ENCODE measurements at places on chromosomes 2 and 18.

DNA sequence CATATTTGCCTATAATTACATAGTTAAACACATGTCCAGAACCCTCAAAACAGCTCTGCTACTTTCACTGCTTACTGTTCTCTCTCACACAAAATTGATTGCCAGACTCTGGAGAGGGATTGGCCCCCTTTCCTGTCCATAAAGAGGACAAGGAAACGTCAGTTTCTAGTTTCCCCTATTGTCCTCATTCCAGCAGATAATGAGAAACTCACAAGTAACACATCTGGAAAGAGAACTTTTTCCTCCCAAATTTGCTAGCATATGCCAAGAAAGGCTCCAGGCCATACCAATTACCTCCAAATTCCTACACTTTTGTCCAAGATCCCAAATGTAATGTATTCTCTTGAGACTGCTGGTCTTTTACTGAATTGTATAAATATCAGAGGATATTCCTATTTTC, 200.5 kb downstream of the EXOC6B start:
- no peak for DNase-seq

DNA sequence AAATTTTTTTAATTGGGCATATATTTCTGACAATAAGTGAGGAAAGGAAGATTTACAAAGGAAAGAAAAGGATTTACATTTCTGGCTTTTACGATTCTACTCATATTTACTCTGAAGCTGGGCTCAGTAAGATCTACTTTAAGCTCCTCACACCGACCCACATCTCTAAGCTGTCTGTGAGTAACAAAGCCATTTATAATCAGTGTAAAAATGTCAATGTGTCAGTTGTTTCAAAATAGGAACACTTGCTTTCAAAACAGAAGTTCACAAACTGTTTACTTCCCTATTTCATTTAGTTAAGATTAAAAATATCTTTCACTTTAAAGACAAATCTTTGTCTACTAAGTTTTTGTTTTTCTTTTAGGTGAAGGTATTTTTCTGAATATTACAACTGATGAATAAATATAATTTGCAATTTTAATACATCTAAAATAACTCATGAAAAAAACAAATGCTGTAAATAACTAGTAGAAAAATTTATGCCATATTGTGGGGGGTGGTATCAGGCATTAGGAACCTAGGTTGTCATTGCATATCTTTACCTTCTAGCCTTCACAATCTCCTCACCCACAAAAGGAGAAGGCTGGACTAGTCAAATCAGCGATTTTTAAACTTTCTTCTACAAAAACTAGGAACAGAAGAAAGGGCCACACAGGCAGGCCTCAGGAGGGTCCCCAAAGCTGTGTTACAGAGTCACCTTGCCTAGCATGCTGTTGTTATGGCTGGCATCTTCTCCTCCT, 64.5 kb downstream of the TMEM131 start:
- no peak for DNase-seq

GRCh38 chr2:133838642-133839365, 270.5 kb upstream of the NCKAP5 start:
- no peak for DNase-seq

DNA sequence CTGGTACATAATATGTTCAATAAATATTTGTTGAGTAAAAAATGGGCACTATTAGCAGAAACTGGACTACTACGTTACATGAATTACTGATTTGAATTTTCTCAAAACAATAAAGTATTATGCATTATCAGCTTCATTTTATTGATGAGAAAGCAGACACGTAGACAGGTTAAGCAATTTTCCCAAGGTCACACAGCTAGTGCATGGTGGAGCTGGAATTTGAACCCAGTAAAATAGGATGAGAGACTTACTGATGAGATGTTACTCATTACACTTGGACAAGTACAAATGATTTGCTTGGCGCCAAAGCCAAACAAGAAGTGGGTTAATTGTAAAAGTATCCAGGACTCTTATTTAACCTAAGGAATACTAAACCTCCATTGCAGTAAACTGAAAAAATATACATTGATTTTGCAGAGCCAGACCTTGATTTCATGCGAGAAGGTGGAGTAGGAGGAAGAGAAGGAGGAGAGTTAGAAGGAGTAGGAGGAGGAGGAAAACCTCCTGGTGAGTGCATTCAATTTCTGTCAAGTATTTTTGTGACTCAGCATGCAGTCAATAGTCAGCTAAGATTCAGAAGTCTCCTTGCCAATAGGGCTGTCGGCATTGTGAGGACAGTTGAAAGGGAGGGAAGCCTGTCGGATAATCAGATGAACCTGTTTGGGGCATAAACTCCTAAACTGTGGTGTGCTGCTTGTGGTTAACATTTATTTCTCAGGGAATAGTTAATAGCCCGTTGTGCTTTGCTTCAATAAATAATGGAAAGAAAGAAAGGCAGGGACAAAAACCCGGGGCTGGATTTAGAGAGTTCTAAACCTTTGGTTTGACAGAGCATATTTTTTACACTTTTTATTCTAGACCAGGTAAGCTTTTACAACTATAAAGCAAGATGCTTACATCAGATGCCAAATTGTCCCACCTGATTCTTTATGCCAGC, 77.0 kb upstream of the TACR1 start:
- DNase-seq: no peak

GRCh38 chr2:166314022-166314759, 61.6 kb downstream of the SCN9A start:
- DNase-seq: no peak

DNA sequence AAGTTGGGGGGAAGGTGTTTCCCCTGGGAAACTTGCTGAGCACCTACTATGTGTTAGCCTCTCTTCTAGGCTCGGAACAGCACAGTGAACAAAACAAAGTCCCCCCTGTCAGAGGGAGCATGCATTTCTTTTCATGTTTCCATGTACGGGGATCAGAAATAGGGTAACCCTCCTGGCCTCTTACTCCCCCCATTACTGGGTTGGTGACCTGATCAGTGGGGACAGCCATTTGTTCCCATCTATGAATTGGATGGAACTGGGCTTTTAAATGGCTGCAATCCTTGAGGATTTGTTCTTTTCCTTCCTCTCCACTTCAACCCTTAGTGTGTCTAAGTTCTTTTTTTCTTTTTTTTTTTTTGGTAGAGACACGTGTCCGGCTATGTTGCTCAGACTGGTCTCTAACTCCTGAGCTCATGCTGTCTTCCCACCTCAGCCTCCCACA, 13.7 kb downstream of the NCL start:
- no peak for DNase-seq

DNA sequence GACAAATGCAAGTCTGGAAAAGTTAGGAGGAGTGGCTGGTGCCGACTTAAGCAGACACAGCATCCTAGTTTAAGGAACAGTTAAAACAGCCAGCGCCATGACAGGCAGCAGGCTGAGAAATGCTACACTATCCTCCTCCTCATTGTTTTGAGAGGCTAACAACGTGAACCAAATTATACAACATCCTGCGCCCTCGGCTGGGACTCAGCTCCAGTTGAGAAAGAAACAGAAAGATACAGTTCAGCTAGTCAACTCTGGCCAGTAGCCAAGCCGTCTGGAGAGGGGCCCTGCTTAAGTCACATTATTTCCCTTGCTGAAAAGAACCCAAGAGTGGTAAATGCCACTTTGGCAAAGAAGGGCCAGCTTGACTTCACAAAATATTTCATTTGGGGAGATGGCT, 90.2 kb downstream of the BCL11A start:
- no peak for DNase-seq

- no peak for DNase-seq
Observed at GRCh38 chr2:234606896-234607295, 110.0 kb upstream of the ARL4C start.

DNA sequence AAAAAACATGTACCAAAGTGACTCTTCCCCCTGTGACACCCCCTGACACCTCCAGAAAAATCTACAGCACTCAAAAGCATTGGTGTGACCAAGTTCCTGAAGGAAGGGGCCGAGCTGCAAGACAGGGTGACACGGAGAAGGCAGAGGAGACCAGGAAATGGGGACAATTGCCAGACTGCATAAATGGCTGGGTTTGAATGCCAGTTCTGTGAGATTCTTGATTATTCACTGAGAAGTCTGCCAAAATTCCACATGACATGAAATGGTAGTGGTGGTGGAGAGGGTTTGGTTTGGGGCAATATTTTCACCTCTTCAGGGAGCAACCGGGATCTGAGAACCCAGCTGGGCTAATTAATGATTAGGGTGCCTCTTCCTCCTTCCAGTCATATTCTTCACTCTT, 178.5 kb downstream of the ARL4C start:
- no peak for DNase-seq

DNA sequence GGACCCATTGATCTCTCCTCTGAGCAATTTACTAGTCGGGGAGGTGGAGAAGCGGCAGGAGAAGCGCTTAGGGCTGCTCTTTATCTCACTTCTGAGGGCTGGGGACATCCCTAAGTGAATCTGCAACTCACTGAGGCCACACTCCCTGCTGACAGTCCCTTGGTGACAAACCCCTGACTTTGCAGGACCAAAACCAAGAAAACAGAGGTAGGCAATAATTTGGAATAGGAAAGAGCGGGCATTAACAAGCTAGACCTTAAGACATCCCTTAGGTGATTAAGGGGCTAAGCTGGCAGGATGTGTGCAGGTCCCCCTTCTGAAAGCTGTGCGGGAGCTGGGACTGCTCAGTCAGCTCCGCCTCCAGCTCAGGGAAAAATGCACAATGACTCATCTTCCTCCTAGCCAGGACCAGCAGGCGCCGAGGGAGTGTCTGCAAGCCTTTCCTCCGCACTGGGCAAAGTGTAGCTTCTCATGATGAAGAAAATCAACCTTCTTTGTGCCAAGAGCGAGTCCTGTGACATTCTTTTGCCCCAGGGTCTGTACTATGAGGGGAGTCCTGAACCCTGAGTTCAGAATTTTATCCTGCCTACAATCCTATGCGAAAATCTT, 63.3 kb downstream of the BOD1L2 start:
- no peak for DNase-seq

DNA sequence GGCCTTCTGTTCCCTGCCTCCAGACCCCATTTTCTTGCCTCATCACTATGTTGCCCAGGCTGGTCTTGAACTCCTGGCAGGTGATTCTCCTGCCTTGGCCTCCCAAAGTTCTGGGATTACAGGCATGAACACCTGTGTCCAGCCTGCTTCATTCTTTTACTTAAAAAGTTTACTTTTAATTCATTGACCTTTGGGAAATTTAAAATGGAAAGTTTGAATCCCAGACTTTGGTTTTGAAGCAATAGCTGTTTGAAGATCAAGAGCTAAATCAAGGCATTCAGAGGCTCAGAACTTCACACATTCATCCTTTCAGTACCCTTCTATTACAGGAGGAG, 79.3 kb upstream of the SESTD1 start:
- no peak for DNase-seq

GRCh38 chr2:120403261-120403660, 57.3 kb downstream of the INHBB start:
- no peak for DNase-seq

DNA sequence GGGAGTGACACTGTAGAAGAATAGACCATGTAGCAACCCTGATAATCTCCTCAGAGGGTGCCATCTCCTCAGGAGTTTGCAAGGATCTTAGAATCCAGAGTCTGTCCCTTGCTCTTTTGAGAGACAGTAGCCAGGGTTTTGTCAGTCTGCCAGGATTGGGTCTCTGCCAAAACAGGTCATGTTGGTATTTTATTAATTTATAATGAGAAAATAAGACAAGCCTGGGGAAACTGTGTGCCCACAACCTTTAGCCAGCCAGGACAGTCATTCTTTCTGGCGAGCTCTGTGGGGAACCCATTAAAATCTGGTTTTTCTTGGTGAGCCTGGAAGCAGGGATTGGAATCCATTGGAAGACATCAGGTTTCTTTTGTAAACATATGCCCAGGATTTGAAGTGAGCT, 78.6 kb downstream of the PTPRM start:
- no peak for DNase-seq

GRCh38 chr2:10046931-10047330, 3.6 kb downstream of the KLF11 start:
- no peak for DNase-seq

- no peak for DNase-seq
Observed at GRCh38 chr2:158753641-158754611, 41.2 kb upstream of the DAPL1 start.

GRCh38 chr2:3253913-3254441, 123.6 kb downstream of the EIPR1 start:
- DNase-seq: no peak

- no peak for DNase-seq
Observed at GRCh38 chr2:221133941-221134340, 438.2 kb downstream of the EPHA4 start.

DNA sequence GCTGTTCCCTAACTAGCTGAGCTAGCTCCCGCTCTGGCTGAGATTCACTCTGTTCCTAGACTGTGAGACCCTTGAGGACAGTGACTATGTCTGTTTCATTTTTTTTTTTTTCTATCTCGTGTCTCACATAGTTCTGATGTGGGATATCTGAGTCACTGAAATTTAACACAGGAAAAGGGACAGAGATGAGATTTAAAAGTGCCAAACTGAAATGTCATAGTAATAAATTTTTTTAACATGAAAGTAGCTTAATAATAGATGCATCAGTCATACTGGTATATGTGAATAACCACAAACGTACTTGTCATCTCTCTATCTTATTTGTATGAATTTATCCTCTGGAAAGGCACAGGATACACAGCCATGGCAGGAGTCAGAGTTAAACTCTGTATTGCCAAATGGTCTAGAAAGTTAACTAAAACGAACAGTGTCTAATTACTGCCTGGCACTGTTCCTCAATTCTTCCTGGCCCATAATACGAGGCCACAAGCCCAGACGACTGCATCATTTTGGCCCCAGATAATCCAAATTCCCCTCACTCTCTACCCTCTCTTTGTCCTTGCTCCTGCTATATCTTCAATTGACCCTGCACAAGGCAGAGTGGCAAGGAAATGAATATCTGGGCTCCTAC, 87.5 kb downstream of the SATB2 start:
- DNase-seq: no peak

DNA sequence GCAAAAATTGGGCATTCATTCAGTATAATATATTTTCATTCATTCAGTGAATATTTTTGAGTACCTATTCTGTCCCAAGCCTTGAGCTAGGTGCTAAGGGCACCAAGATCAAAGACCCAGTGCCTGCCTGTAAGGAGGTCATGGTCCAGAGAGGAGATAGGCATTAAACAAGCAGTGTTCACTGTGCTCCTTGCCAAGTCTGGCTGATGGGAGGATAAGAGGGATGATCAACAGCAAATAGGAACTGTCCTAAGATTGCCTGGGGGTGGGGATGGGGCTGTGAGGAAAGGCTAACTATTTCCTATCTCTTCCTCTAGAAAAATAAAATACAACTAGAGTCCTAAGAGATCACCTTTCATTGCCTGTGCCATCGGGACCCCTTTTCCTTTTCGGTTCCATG, 60.4 kb downstream of the SETBP1 start:
- no peak for DNase-seq

GRCh38 chr2:30689496-30690125, 117.6 kb downstream of the CAPN13 start:
- no peak for DNase-seq

GRCh38 chr2:175366815-175367214, 185.3 kb upstream of the ATP5MC3 start:
- no peak for DNase-seq

- no peak for DNase-seq
Observed at GRCh38 chr18:44562986-44563385, 117.7 kb upstream of the SETBP1 start.

Measured in stimulated activated CD8-positive, alpha-beta memory T cell treated with anti-CD3 and anti-CD28 coated beads, Interleukin-15, amount 100 ng/mL, for 24 hours (primary cell).